NCI-H446 treated with DMSO at 0.1 percent for 48 hours (cell line): ENCODE measurements at places on chromosomes 7 and 10.

- no peak for DNase-seq
Measured at GRCh38 chr10:42869977-42870350, 87.4 kb downstream of the BMS1 start.

DNA sequence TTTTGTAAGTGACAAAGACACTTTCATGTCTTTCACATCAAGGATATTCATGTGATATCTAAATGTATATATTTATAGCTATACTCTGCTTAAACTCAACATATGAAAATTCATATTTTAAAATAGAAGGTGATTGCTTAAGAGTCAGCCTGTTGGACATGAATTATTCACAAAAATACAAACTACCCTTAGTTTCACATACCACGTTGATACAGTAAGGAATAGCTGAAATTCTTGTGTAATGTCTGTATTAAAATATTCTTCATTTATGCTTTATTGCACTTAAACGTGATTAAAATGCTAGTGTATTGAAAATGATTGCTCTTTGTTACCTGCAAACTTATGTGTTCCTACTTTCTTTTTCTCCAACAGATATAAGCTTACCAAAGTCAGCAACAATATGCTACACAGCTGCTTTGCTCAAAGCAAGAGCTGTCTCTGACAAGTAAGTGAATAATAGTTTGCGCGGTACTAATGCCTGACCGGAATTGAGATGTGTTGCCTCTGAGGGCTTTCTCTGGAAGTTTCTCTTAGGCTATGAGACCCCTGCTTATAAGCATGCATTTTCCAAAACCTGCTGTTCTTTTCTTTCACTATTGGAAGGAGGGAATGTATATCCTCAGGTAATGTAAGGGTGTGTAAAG lies 133.8 kb downstream of the WNT2 start:
- no peak for DNase-seq

- DNase-seq: no peak
Measured at GRCh38 chr10:61795551-61795950, 105.9 kb upstream of the ARID5B start.

DNA sequence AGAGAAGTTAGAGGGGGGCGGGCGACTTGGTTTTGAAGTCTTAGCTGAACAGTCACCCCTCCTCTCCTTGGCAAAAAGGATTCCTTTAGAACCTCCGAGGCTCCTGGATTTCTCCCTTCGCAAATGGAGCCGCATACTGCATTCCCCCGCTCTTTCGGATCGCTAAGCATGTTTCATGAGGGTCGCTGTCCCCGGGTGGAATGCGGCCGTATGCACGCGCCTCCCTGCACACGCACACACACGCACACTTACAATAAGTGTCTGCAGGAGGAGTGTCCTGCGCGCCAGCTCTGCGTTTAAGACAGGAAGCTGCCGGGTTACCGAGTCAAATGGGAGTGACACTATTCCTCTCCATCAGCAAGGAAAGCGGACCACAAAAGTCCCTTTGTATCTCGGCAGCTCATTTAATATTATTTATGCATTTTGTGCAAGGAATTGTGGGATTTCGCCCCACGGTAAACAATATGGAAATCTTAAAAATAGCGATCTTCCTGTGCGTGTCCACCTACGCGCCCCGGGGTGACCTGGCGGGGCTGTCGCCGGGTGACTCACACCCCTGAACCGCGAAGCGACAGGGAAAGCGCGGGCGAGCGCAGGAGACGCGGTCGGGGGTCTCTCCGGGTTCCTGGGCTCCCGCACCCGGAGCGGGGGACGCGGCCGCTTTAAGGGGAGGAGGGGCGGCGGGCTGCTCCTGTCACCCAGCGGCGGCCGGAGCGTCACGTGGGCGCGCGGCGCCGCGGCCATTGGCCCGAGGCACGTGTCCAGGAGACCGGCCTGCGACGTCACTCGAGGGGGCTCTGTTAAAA lies 988 bp upstream of the EN2 start:
- no peak for DNase-seq

GRCh38 chr10:11663763-11664555 lies 52.5 kb upstream of the USP6NL start:
- no peak for DNase-seq

DNA sequence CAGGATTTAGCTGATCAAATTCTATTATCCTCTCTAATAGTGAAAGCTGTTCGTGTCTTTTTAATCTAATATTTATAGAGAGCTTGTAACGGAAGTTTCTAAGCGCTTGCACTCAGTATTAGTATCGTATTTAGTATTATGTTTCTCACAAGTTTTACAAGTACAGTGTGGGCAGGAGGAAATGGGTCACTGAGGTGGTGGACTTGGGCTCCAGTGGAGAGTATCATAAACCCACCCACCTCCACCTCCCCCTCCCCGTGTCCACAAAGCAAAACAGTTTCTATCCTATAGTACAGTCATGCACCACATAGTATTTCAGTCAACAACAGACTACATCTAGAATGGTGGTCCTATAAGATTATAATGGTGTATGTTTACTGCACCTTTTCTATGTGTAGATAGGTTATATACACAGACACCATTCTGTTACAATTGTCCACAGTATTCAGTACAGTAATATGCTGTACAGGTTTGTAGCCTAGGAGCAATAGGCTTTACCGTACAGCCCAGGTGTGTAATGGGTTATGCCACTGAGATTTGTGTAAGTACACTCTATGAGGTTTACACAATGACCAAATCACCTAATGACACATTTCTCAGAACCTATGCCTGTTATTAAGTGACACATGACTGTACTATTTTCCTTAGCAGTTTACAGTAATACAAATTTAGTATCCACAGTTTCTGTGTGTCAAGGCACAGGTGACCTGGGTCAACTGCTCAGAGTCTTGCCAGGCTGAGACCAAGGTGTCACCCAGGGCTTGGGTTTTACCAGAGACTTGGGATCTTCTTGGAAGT lies 1021.3 kb upstream of the C7orf33 start:
- DNase-seq: no peak

DNA sequence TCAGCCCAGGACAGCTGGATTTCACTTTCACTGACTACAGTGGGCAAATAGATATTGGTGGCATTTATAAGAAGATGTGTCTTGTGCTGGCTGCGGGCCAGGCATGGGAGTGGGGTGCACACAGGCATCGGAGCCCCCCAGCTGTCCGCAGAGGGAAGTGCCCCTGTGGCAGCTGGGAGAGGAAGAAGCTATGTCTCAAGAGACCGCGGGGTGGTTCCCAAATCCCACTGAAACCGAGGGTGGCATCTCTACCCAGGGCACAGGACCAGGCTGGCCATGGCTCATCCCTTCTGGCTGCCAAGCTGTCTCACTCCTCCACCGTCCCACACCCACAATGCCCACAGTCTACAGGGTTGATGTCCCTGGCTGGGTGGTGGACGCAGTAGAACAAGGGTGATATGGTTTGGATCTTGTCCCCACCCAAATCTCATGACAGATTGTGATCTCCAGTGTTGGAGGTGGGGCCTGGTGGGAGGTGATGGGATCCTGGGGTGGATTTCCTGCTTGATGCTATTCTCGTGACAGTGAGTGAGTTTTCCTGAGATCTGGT lies 94.8 kb downstream of the TCERG1L start:
- no peak for DNase-seq

DNA sequence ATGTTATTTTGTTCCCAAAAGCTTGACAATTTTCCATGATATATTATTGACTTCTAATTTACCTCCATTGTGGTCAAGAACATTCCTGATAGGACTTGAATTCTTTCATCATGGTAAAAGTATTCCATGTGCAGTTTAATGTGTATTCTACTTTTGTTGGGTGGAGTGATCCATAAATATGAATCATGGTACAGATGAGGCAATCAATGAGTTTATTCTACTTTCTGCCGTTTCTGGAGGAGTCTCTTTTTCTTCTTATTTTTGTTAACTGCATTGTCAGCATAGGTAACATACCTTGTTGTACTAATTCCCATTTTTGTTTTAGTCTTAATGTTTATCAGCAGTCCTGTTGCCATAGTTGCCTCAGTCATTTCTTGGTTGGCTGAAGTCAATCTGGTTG lies 69.6 kb downstream of the SHOC2 start:
- DNase-seq: no peak
